ENCODE measurements at places on chromosomes 7 and 10.

GRCh38 chr7:101618207-101618839, 10.8 kb downstream of the MYL10 start:
- DNase-seq, result no peak

DNA sequence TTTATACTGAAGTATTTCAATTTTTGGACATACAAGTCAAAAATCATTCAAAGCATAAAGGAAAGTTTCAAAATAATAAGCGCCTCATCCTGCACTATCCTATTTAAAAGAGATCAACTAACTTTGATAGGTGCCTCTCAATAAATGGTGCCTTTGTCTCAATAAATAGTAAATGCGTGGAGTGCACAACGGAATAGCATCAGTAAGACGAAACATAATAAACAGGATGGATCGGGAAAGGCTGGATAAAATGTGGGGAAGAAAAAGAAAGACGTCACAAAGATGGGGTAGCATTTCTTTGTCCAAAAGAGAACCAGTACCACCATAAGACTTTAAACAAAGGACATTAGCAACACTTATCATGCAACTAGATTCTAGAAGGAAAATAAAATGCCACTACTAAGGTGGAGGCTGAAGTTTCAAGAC, 571 bp upstream of the PRKAR2B start:
- no peak for DNase-seq

GRCh38 chr10:43049081-43049551, 27.8 kb upstream of the RET start:
- no peak for DNase-seq

DNA sequence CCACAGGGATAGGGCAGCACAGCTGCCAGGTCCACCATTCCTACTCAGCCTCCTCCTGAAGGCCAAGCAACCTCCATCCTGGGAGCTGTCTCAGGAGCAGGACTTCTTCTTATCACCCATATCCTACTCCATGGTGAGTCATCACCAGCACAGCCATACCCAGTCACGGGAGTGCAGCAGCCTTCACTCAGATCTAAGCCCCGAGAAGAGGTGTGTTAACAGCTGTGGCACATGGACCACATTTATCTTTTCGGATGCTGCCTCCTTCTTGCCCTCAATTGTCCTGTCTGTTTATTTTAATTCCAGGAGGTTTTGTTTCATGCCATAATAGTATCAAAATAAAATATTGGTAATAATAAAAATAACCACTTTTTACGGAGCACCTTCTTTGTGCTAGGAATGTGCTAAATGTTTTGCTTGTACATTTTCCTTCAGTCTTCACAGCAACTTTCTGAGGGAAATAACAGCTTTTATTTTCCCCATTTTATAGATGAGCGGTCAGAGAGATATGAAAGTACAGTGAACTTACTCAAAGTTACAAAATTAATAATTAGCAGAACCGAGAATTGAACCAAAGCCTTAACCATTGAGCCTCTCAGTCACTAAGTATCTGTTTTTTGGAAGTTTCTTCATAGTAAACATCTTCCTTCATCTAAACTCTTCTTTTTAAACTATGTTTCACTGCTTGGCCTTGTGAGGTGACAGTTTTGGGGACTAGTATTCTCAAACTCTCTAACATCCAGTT, 2.5 kb upstream of the KEL start:
- no peak for DNase-seq

DNA sequence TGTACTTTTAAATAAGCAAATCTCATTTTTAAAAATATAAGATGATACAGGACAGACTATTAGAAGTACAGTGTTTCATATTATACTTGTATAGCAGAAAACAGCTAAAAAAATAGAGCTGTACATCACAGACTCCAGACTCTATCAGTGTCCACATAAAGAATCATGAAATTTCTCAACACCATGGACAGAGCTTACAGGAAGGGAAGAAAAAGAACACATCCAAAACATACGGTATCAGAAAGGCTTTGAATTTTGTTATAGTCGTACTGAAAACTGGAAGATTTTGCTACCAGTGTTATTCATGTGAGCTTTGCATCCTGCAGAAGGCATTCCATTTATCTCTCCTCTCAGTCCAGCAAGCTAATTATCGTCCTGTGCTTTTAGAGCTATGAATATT, 183.2 kb upstream of the PTPRZ1 start:
- no peak for DNase-seq

- DNase-seq, result no peak
These were observed 29.1 kb upstream of the TRUB1 start for GRCh38 chr10:114908896-114909295.

DNA sequence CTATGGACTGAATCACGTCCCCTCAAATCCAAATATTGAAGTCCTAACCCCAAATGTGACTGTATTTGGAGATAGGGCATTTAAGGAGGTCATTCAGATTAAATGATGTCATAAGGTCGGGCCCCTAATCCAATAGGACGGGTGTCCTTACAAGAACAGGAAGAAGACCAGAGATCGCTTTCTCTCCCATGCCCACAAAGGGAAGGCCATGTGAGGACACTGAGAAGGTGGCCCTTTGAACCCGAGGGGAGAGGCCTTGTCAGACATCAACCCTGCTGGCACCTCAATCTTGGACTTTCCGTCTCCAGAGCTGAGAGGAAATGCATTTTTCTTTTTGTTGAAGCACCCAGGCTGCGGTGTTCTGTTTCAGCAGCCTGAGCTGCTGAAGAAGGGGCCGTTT, 72.3 kb upstream of the KLF6 start:
- DNase-seq, result no peak

DNA sequence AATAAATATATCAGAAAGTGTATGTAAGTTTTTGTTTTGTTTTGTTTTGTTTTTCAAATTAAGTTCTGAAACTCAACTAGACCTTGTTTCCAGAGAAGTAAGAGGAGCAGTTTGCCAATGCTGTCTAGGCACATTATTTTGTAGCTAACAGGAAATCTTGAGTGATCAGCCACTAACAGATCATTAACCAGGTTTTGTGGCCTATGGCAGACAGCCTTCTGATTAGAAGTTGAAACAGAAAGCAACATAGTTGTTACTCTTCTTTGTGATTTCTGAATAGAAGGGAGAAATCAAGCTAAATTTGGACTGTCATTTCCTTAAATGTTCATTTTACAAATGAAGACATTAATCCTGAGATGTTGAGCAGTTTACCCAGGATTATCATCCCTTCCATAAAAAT, 142.6 kb downstream of the PLXDC2 start:
- DNase-seq, result no peak

- no peak for DNase-seq
These were observed 295.0 kb downstream of the SUGCT start for GRCh38 chr7:40429826-40430225.

Measured in memory B cell (primary cell).